H4 (cell line): ENCODE measurements at places on chromosomes 6 and 20. TPM values are rescaled to one million over a fixed set of nuclear protein-coding genes. Genes with fewer than 3 reads are reported as not detected.

- no peak for DNase-seq
These were observed 196.1 kb downstream of the DLL1 start for GRCh38 chr6:170094686-170095272.

- DNase-seq: no peak
These were observed 117.1 kb upstream of the SPTLC3 start for GRCh38 chr20:12891643-12892042.

DNA sequence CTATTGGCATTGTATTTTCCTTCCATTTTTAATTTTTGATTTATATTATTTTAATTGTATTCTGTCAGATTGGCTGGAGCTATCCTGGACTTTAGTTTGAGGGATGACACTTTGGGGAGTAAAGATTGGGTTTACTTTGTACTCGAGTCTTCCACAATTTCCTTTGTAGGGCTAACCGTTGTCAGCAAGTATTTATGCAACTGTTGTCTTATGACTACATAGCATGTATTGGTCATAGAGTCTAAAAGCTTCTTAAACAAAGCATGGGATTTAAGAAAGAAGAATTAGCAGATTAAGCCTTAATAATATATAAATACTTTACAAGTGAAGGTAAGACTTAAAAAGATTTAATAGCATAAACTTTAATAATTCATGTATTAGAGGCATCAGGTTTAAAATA is 19.6 kb downstream of the FARS2 start:
- DNase-seq: no peak

DNA sequence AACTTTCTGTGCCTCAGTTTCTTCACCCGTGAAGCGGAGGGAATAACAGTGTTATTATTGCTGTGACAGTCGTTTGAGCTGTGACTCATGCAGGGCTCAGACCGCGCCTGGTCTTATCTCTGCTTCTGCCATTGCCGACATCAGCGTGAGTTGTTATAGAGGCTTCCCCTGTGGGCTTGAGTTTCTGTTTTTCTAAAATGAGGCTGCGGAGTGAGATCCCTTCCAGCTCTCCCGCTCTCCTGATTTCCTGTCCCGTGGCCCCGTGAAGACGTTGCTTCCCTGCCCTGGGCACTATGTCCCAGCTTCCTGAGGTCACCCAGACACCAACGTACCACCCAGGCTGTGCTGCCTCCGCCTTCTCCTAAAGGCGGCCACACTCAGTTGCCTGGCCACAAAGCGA is 278.5 kb downstream of the BMP7 start:
- DNase-seq: no peak

DNA sequence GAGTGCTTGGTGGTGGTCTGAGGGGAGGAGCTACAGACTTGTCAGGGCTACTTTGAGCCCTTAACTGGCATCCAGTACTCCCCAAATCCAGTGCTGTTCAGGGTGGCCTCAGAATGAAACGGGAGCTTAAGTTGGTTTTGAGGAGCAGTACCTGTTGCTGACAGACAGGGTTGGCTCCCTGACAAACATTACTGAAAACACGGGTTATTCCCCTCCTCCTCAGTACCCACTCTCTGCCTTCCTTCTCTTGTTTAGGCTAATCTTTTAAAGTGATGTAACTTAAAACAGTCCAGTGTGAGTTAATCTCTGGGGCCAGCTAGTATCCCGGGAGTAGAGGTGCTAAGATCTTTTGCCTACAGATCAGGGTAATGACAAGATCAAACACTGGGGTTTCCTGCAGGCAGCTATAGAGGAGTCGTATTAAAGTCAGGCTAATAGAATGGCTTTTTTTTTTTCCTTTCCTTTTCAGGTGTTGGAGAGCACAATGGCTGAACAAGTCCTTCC is 3.7 kb downstream of the TNFAIP3 start:
- no peak for DNase-seq

DNA sequence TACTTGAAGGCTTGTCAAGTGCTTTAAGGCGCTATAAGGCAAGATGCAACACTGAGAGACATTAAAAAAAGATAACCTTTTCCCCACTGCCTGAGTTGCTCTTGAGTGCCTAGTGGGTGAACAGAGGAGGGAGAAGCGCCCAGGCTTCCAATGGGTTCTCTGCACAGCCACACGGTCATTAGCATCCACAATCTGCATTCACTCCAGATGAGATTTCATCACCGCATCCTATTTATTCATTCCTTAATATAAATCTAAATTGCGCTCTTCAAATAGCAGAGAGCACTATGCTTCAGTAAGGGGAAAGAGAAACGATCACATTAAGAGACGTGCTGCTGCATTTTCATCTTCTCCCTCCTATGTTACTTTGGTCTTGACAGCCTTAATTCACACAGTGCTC is 219.2 kb downstream of the ATXN1 start:
- no peak for DNase-seq

- DNase-seq: no peak
These were observed 48.0 kb upstream of the PNRC1 start for GRCh38 chr6:89032599-89032998.

- no peak for DNase-seq
These were observed 27.7 kb downstream of the PNPLA1 start for GRCh38 chr6:36297511-36297910.

DNA sequence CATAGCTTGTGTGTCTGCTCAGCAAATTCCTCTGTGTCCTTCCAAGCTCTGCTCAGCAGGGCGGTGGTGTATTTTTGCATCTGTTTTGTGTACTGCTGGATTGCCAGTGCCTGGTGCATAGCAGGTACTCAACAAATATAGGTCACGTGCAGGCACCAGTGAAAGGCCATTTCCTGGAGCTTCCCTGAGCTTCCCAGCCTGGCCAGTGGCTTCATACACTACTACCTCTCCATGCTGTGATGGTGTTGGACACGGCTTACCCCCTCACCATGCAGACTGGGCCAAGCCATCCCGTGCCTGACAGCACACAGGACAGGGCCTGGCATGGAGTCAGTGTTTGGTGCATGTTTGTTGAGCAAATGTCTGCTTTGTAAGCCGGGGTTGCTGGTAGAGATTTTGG is 7.7 kb upstream of the PHACTR3 start:
- DNase-seq: no peak

DNA sequence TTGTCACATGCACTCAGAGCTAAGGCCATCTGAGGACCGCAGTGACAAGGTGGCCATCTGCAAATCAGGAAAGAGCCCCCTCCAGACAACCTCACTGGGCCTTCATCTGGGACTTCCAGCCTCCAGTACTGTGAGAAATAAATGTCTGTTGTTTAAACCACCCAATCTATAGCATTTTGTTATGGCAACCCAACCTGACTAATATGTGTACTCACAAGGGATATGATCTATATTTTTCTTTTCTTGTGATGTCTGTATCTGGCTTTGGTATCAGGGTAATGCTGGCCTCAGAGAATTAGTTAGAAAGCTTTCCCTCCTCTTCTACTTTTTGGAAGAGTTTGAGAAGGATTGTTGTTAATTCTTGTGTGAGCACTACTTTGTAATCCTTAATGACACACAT is 37.5 kb upstream of the ENTPD6 start:
- DNase-seq: no peak

DNA sequence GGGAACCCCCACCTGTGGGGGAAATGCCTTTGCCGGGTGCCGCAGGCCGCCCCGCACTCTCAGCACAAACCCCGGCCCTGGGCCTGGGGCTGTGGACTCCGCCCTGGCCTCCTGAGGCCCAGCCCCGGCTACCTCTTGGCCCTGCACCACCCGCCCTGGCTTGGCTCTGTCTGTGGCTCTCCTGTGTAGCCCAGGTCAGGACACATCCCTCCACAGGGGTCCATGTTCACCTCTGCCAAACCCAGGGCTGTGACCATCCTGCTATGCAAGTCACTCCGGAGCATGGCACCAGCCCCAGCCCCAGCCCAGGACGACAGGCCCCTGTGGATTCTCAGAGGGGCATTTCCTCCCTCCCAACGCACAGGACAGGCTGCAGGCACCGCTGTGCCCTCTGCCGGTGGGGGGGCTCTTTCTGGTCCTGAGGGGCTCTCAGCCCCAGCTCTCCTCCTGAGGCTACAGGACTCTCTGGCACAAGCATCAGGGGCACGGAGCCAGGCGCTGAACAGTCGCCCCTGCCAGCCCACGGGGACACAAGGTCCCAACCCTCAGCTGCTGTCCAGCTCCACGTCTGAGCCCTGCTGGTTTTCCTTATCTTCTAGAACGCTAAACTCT is 45.7 kb downstream of the TAF4 start:
- DNase-seq: no peak

DNA sequence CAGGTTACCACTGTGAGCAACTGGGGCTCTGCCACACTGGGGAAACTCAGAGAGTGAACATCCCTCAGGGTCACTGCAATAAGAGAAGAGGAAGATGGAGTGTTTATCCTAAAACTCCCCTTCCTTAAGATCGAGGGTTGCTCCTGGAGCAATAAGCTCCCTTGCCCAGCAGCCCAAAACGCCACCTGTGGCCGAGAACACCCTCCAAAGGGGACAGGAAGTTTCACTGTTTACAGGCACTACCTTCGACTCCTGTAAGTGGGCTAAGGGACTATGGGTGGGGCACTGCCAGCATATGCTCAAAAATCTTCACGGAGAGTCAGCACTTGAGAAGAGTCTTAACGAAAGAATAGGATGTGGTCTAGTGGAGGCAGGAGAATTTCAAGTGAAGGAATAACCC is 132.5 kb downstream of the FAXC start:
- DNase-seq: no peak

DNA sequence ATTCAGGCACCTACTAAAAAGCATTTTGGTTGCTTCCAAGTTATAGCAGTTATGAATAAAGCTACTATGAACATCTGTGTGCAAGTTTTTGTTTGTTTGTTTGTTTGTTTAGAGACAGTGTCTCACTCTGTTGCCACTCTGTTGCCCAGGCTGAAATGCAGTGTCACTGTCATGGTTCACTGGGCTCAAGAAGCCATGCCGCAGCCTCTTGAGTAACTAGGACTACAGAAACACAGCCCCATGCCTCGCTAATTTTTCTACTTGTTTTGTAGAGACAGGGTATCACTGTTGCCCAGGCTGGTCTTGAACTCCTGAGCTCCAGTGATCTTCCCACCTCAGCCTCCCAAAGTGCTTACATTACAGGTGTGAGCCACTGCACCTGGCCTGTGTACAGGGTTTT is 795.9 kb downstream of the EPHA7 start:
- no peak for DNase-seq

- no peak for DNase-seq
These were observed 4.3 kb upstream of the KCNG1 start for GRCh38 chr20:51027035-51027795.

DNA sequence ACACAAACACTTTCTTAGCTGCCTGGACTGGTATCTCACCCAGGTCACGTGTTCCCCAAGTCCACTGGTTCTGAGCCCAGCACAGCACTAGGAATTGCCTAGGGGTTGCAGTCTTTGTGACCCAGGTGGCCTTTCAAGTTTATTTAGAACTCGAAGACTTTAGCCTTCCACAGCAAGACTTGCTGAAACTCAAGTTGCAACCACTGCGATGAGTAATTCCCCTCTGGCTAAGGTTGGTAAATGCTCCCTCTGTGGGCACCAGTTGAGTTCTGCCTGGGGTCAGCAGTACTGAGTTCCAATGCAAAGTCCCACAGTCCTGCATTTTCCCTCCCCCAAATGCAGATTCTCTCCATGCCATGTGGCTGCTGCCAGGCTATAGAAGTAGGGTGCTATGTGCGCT is 77.6 kb upstream of the MOCS1 start:
- DNase-seq: no peak

CCR6 gene
- not detected in 2 replicates for total RNA-seq

OR2H2 gene
- total RNA-seq: not detected in 2 replicates

TGM6 gene
- total RNA-seq: not detected in 2 replicates

PGBD1 gene
- total RNA-seq: 6.3 and 6.7 TPM in 2 replicates

IL17F gene
- not detected in 2 replicates for total RNA-seq

FITM2 gene
- total RNA-seq: 7.6 and 7.9 TPM in 2 replicates

MEP1A gene
- 0.08 TPM in 1 of 2 replicates, not detected in the other for total RNA-seq

TRIM15 gene
- 0.04 TPM in 1 of 2 replicates, not detected in the other for total RNA-seq

NANP gene
- total RNA-seq: 4.4 and 7.3 TPM in 2 replicates

ESR1 gene
- total RNA-seq: not detected in 2 replicates

ZFP57 gene
- total RNA-seq: not detected in 2 replicates
